ENCODE measurements at places on chromosomes 12 and 14.
A peak's percentile ranks its signal among the peaks of the same experiment; 100 is the strongest.

- DNase-seq, result no peak
Measured at GRCh38 chr12:1838205-1838993, 18.0 kb downstream of the LRTM2 start.

DNA sequence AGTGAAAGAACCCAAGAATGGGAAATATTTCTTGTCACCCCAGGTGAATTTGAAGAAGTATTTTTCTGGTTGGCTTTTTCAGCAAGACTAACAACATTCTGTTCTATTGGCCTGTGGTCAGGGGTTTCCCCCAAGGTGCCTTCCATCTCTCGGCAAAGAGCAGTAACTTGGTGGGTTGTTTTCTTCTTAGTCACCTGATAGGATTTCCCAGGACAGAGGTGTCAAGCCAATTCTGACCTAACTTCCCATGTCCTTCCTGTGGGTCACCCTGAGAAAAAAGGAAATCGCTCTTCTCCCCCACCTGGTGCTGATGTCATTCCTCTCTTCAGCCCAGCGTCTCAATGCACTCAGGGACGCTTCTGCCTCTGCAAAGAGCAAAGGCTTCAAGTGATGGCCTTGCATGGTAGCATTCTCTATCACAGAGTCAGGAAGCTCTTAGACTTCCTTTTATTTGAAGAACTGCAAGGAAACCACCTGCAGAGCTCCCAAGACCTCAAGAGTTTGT is 16.1 kb upstream of the IFNG start:
- DNase-seq, result peak; percentile 58

DNA sequence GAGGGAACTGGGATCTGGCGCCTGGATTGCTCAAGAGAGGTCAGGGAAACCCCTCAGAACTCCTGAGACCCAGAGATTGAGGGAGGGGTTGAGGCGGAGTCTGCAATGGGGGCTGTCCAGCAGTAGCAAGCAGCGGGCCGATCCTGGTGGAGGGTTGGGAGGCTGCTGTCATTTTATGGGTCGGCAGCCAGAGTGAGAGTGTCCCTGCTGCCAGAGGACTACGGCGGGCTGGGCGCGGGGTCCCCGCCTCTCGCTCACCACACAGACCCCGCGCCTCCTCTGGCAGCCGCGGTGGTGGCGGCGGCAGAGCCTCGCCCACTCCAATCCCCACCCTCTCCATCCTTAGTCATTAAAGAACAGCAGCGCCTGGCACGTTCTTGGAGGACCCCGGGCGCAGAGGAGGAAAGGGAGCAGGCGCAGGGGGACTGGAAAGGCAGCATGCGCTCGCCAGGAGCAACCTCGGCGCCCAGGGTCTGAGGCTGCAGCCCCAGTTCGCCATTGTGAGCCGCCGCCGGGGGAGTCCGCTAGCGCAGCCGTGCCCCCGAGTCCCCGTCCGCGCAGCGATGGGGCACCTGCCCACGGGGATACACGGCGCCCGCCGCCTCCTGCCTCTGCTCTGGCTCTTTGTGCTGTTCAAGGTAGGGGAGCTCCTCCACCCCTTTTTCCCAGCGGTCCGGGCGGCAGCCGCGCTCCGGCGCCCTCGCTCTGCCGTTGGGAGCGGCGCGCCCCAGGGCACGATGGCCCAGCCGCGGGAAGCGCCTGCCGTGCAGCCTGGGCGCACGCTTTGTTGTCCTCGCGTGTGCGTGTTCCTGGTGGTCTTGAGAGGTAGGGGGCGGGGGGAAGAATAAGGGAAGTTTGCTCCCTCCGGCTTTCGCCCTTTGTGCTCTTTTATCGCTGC is at the start of gene PTPRO:
PTPRO (plus strand) TSS at position 345 of the 898 bp plus-strand sequence.
- peak; percentile 8 for DNase-seq

DNA sequence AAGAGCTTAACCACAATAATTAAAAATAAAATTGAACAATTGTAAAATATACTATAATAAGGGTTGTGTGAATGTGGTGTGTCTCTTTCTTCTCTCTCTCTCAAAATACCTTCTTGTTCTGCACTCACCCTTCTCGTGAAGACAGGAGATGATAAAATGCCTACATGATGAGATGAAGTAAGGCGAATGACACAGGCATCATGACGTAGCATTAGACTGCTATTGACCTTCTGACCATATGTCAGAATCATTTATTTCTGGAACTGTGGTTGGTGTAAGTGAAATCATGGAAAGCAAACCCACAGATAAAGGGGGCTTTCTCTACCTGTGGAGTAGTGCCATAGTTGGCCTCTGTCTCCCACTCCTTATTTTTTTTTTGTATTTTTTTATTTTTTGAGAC is 37.8 kb upstream of the NUAK1 start:
- no peak for DNase-seq

GRCh38 chr14:41230683-41231082 is 376.0 kb upstream of the LRFN5 start:
- DNase-seq, result no peak

- DNase-seq, result no peak
Measured at GRCh38 chr12:116473416-116473815, 85.8 kb upstream of the MAP1LC3B2 start.

- DNase-seq, result no peak
Measured at GRCh38 chr14:68166731-68167382, 347.3 kb downstream of the RAD51B start.

GRCh38 chr14:41130274-41130673 is 476.4 kb upstream of the LRFN5 start:
- no peak for DNase-seq

DNA sequence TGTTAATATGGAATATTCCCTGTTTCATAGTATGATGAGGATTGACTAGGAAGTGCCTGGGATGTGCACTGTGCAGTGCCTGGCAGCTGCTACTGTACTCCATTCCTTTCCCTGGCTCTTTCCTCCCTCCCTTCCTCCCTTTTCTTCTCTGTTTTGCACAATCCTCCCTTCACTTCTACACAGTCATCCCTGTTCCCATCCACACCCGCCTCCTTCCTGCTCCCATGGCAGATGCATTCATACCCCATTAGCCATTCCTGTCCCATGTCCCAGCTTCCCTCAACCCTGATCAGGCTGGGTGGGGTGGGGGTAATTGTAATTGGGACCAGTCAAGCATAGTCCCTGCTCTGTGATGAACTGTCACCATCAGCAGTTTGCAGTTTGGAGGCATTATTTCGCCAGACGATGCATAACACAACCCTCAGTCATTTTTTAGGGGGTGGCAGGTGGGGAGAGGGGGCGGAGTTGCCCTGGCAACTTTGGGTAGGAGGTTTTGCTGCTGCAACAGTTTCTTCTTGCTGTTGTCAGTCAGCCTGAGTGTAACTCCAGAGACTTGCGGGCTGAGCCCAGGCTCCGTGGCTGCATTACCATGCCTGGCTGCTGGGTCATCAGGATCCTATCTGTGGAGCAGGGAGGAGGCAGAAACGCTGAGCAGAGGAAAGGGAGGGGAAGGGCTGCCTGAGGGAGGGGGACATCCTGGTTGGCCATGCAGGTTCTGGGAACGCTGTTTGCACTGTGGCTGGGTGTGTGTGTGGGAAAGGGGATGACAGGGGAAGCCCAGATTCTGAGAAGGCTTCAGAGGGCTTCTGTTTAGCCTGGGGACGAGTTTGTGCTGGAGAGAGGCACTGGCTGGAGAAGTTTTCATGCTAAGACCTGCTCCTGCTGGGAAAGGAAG is 4.1 kb upstream of the KRT84 start:
- DNase-seq, result no peak

DNA sequence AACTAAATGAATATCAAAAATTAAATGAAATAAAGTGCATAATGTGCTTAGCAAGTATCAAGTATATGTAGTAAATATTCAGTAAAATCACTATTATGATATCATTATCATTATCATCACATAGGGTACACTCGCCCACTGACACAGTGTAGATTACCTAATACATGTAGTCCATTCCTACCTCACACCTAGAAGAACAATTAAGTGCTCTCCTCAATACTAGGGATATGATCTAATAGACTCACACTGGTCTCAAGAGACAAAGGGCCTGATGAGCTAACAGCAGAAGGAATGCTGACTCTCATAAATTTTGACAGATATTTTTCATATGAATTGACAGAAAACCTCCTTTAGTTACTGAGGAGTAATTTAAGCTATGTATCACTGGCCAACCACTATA is 29.1 kb downstream of the FSCB start:
- DNase-seq, result no peak

DNA sequence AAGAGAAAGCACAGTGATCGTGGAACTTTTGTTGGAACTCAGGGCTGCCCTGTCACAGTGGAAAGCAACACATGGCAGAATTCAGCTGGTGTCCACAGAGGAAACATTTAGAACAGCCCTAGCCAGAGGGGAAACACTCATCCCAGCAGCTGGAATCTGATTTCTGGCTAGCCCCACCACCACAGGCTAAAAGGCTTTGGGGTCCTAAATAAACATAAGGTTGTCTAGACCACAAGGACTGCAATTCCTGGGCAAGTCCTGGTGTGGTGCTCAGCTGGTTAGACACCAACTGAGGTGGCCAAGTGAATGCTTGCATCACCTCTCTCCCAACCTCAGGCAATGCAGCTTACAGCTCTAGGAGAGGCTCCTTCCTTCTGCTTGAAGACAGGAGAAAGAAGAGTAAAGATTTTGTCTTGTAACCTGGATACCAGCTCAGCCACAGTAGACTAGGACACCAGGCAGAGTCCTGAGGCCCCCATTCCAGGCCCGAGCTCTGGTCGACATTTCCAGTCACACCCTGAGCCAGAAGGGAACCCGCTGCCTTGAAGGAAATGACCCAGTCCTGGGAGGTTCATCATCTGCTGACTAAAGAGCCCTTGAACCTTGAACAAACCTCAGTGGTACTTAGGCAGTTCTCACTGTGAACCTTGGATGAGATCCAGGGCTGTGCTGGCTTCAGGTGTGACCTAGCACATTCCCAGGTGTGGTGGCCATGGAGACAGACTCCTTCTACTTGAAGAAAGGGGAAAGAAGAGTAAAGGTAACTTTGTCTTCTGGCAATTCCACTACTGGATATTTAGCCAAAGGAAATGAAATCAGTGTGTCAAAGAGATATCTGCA is 85.4 kb upstream of the PLXNC1 start:
- no peak for DNase-seq

GRCh38 chr14:54920052-54920451 is 17.4 kb upstream of the GCH1 start:
- no peak for DNase-seq

- no peak for DNase-seq
Measured at GRCh38 chr14:98293576-98293975, 978.4 kb downstream of the BCL11B start.

- no peak for DNase-seq
Measured at GRCh38 chr14:68973639-68974038, 5.5 kb downstream of the ACTN1 start.

DNA sequence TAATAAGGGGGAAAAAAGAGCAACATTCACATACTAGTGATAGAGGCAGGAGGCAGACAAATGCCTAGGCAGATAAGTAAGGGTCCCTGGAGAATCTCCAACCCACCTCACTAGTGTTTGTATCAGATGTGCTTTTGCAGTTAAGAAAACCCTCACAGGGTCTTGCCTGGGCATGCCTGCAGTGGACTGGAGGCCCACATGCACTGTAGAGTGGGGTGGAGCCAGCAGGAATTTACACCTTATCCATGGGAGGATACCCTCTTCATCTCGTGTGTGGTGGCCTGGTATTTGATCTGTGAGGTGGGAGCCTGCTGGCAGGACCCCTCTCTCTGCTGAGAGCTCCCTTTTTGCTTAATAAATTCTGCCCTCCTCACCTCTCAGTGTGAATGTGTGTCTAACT is 238.0 kb upstream of the SLC16A7 start:
- DNase-seq, result no peak

DNA sequence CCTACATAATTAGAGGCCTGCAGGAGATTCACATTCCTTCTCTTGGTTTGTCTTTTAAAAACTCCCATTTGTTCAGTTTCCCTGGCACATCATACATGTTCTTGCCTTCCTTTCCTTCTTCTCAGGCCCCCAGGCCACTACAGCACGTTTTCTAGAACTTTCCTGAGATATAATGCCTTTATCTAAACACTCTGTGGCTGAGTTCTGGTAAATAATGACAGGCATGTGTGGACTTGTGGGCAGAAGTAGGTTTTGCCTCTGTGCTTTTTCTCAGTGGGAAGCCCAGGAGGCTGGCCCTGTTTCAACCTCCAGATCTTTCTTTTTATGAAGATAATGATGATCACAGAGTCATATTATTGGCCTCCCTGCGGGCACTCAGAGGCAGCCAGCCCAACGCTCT is 117.2 kb downstream of the TMX1 start:
- DNase-seq, result no peak

GRCh38 chr14:49209416-49209815 is 376.8 kb downstream of the RPS29 start:
- DNase-seq, result no peak

DNA sequence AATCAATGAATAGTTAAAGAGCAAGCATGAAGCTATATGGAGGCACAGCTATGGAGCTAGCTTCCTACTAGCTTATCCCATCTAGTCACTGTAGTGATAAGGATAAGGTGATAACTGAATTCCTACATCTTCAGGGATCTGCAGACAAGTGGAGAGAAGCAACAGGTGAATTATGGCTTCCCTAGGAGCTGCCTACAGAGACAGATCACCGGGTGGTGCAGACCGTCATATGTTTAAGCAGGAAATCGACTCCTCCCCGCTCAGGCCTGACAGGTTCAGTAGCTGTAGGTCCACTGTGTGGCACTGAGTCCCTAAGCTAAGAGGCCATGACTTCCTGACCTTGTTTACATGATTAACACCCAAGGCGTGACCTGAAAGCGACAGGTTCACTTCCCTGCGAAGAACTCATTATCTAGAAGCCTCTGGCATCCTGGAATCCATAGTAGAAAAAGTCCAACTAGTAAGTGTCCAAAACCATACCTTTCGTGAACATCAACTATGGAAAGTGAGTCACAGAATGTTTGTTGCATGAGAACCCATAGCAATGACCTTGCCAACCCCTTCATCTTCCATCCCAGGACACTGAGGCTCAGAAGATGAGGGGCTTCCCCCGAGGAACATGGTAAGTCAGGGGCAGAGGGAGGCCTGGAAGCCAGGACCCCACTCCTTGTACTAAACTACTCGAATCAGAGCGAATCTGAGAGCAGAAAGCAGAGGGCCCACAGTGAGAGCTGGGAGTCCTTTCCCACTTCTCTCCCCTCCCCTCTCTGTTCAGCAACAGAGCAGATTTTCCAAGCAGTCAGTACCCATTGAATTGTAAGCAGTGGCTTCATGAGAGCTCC is 75.4 kb upstream of the CCND2 start:
- no peak for DNase-seq

- no peak for DNase-seq
Measured at GRCh38 chr12:18643681-18644080, 94.1 kb downstream of the PLCZ1 start.

DNA sequence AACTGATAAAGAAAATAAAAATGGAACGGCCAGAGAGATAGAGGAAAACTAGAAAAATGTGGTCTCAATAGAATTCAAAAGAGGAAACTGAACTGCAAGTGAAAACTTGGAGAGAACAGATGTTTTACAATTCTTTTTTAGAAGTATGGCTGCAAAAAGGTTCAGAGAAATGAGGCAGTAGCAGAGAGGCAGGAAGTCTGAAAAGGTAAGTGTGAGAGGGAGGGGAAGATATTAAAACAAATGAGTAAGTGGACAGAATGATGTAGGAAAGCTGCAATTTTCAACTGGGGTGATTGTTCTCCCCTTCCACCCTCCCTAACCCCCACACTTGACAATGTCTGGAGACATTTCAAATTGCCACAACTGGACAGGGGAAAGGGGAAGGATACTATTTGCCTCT is 12.9 kb downstream of the BTBD7 start:
- DNase-seq, result peak; percentile 32

GRCh38 chr14:69763761-69764510 is 3.0 kb upstream of the SRSF5 start:
- DNase-seq, result no peak
